Stimulated activated CD8-positive, alpha-beta memory T cell treated with anti-CD3 and anti-CD28 coated beads, Interleukin-15, amount 100 ng/mL, for 24 hours (primary cell): ENCODE measurements at places on chromosomes 6 and 20.
A peak's percentile ranks its signal among the peaks of the same experiment; 100 is the strongest.

GRCh38 chr20:38726804-38727606 lies 2.7 kb downstream of the SLC32A1 start:
- peak; percentile 40 for DNase-seq

DNA sequence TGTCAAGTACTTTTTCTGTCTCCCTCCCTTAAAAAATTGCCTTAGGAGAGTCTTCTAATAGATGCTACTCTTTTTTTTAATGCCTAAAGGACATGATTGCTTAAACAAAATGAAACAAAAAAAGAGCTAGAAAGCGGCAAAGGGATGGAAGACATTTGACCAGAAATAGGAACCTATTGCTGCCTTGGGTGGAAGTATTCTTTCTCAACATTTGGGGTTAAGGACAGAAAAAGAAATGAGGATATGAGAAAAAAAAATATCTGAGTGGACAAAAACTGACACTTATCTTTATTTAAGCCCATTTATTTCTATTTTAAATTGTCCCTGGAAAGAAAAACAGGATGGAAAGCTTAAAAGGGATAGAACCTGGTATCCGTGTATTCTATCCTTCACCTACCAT lies 664.9 kb upstream of the CITED2 start:
- DNase-seq, result no peak

DNA sequence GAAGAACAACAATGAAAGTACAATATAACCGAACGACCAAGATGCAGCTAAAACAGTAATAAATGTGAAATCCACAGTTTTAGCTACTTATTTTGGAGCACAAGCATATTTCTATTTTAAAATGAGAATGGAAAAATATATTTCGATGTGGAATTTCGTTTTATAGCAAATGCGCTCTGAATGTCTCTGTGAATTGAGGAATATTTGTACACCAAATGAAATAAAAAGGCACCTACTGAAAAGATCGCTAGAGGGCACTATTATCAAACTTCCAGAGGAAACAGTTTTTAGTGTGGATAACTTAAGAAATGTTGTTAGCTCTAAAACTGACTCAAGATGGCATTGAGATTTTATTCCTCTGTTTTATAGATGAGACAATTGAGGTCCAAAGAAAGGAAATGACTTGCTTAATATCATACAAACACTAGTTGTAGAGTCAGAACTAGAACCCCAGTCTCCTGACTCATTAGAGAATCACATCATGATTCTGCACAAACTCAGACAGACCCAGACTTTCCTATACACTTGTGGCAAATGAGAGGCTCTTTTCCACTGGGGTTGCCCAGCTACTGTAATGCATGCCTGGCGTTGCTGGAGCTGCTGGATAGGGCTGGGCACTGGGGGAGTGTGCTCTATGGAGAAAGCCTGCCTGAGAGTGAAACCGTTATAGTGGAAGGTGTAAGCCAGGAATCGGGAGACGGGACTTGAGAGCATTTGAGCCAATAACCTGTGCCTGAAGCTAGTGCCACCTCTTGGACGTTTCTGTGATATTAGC lies 51.9 kb downstream of the GCLC start:
- no peak for DNase-seq

- no peak for DNase-seq
These were observed 111.2 kb downstream of the IRF4 start for GRCh38 chr6:502761-503160.

GRCh38 chr6:130840050-130840449 lies 12.8 kb downstream of the SMLR1 start:
- no peak for DNase-seq

GRCh38 chr20:24382743-24383142 lies 86.7 kb upstream of the SYNDIG1 start:
- no peak for DNase-seq
